Stimulated activated CD8-positive, alpha-beta memory T cell treated with anti-CD3 and anti-CD28 coated beads, Interleukin-2, amount 100 ng/mL, for 1 hour (primary cell): ENCODE measurements at places on chromosomes 3 and 15.

DNA sequence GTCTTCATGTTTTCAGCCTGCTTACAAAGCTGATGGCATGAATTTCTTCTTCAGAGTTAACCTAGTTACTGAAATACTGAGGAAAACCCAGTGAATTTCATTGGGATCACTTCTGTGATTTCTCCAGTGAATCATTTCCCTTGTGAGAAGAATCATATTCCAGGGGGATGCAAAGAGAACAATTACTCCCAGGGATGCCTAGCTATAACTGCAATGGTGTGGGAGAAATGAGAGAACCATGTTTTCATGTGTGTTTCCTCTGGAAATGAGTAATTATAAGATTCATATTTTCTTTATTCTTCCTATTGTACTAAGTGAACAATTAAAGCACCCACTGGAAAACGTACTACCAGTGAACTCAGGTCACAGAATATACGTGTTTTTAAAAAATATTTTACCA, 485.4 kb downstream of the GRM7 start:
- DNase-seq, result no peak

GRCh38 chr15:60155661-60156060, 151.6 kb downstream of the FOXB1 start:
- no peak for DNase-seq

- no peak for DNase-seq
Measured at GRCh38 chr3:70244422-70244821, 68.0 kb downstream of the MDFIC2 start.

DNA sequence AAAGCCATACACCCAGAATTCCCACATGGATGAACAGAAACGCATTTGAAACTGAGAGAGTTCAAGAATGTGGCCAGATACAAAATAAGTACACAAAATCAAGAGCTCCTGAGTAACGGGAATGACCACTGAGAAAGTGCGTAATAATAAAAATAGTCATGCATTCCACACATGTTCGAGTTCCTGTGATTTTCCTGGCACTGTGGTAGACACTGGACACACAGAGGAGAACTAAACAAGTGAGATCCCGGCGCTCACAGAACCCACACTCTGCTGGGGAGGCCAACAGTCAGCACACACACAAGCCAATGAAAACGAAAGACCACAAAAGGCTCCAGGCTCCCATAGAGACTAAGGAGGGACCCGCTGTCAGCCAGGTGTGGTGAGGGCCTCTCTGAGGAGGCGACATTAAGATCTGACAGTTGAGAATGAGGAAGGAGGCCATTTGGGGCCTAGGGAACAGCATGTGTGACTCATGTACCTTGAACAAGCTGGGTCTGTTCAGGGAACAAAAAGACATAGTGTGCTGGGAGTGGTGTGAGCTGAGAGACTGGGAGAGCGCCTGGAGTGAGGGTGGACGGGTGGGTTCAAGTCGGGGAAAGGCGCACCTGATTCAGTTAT, 5.1 kb downstream of the FAM107A start:
- DNase-seq, result no peak

GRCh38 chr15:99095626-99096025, 9.3 kb upstream of the SYNM start:
- DNase-seq, result no peak

- no peak for DNase-seq
Measured at GRCh38 chr15:70244978-70245542, 147.3 kb upstream of the TLE3 start.

DNA sequence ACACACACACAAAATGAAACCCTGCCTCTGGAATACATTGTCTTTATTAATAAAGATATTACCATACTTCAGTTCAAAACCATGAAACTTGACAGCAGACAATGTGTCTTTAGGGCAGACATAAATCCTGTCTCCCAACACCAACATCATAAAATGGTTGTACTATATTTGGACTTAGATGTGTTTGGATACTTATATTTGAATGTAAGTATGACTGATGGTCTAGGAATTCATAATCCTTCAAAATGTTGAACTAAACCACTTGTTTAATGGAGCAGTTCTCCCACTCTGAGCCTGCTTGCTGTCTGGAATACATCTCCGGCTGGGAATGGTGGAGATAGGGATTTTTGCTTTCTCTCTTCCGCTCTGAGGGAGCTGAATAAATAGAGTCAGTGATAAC, 10.6 kb downstream of the FBN1 start:
- no peak for DNase-seq

DNA sequence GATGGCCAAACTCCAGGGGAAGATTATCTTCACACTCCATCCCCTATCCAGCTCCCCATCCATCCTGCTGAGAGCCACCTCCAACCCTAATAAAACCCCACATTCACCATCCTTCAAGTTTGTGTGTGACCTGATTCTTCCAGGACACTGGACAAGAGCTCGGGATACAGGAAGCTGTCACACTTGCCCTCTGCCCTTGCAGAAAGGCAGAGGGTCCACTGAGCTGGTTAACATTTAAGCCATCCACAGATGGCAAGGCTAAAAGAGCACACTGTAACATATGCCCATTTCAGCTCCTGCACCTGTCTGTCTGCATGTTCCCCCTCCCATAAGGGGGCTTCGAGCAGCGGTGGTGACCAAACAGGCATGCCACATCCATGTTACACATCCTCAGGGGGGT, 29.8 kb downstream of the SETMAR start:
- DNase-seq, result no peak

DNA sequence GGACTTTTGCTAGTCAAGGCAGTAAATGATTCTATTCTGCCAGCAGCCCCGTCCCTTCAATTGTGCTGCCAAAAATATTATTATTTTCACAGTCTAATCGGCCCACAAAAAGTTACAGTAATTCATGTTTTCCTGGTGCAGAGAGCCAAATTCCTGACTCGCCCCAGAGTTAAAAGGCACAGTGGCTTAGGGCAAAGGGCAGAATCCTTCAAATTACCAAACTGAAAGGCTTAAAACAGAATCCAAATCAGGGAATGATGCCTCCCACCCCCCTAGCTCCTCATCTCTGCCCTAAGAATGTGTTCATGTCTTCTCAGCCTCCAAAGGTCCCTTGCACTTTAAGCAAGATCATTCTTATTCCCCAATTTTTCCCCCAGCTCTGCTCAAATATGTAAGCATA, 477.8 kb upstream of the PROK2 start:
- DNase-seq, result no peak

- no peak for DNase-seq
Measured at GRCh38 chr3:159830523-159831154, 158.0 kb upstream of the IL12A start.

GRCh38 chr3:126133606-126134005, 46.8 kb downstream of the ALDH1L1 start:
- DNase-seq, result no peak
